ENCODE measurements at places on chromosomes 16 and 17. TPM values are rescaled to one million over a fixed set of nuclear protein-coding genes. Genes with fewer than 3 reads are reported as not detected.

DNAH17 gene
- not detected for total RNA-seq

YPEL2 gene
- 13.9 TPM for total RNA-seq

SMIM36 gene
- total RNA-seq: not detected

GNGT2 gene
- not detected for total RNA-seq

CCDC154 gene
- 0.13 TPM for total RNA-seq

UBFD1 gene
- 113 TPM for total RNA-seq

CNGB1 gene
- total RNA-seq: not detected

TLCD3B gene
- total RNA-seq: 0.11 TPM

EVPLL gene
- total RNA-seq: not detected

SMPD3 gene
- total RNA-seq: 0.26 TPM

GRAPL gene
- not detected for total RNA-seq

STX4 gene
- total RNA-seq: 21.7 TPM

TP53TG3F gene
- total RNA-seq: not detected

ADAM11 gene
- under 0.01 TPM for total RNA-seq
